ENCODE measurements at places on chromosomes 11 and 22.

DNA sequence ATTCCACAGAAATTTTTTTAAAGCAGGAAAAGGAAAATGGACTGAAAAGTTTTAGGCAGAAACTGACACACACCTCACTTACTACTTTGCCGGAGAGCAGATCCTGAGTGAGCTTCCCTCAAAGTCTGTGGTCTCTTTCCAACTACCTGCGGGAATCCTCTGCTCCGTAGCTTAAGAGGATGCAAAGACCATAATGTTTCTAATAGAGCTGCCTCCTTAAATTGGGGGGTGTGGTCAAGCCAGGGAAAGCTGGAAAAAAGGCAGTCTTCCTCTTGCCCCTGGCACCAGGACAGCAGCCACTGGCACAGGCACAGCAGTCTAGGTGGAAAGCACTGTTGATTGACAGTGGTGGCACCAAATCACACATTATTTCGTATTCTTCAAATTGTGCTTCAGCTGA lies at the start of gene ETS1:
Gene ETS1 (minus strand): TSS at position 144 of the 400 bp plus-strand sequence. CDS start 14,428 bp downstream, outside the sequence.
- no peak for DNase-seq

- DNase-seq, result no peak
Measured at GRCh38 chr11:11958403-11959231, 49.8 kb downstream of the DKK3 start.

DNA sequence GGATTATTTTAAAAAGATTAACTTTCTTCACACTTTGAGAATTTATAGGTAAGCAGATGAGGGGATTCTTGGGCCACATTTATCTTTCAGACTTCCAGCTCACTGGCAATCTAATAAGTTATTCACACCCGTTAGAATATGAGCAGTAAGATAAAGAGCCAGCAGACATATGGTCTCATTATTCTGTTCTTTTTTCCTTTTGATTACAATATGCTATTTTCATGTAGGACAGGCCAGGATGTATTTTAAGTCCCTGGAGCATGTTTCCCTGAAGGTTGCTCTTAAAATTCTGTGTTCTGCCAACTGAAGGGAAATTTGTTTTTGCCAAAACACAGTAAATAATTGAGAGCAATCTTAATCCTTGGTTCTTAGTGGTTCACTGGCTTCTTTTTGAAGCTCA lies 22.2 kb downstream of the PDHX start:
- DNase-seq, result no peak

DNA sequence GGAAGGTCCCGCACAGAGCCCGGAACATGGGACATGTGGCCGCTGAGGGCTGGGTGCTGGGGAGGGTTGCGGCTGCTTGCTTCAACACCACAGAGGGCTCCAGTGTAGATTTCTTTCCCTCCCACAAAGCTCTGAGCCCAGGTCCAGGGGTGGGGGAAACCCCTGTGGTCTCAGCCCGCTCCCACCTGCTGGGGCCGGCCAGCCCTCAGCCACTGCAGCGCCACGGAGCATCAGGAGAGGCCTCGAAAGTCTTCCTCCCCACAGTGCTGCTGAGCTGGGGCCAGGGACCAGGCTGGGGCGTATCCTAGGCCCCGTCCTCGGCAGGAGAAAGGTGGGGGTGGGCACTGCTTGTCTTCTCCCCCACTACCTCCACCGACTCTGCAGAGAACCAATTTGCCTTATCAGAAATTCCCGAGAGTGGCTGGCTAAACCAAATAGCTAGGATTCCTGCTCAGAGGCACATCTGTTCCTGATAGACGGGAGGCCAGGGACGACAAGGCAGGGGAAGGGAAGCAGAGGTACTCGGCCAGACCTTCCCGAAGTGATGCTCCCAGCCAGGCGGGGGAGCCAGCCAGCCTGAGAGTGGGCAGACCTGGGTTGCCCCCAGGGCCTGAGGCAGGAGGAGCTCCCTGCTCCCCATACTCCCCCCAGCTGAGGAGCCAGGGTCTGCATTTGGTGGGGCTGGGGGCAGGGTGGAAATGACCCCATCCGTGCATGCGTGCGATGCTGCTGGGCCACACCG lies 18.7 kb downstream of the IGF2 start:
- no peak for DNase-seq

DNA sequence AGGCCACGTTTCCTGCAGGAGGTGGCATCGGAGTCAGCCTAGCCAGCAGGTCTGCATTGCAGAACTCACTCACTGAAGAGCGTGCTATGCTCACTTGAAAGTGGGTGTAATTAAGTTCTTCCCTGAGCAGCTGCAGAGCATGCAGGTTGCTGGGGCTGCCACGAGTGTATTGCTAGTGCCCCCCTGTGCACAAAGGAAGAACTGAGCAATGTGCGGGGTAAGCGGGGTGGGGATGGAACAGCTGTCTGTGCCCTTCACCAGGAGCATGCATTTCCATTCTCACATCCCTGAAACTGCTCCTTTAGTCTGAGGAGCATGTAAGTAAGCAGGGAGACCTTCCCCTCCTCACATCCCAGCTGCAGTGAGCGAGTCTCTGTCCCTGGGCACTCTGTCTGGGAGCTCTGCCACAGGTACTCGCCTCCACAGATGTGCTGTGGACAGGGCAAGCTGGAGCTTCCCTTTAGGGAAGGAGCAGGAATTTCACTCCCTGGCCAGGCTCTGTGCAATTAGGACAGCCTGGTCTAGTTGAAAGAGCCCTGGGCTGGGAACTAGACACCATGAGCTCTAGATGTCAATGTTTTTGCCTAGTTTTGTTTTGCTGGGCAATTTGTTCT lies 1031.8 kb downstream of the NTM start:
- peak; percentile 43 for DNase-seq

- DNase-seq, result peak; percentile 97
Measured at GRCh38 chr11:65606876-65607613, 7.0 kb downstream of the MAP3K11 start.

GRCh38 chr11:32884770-32885384 lies 7.7 kb upstream of the QSER1 start:
- no peak for DNase-seq

GRCh38 chr11:103043826-103044678 lies 47.9 kb downstream of the DCUN1D5 start:
- no peak for DNase-seq

- no peak for DNase-seq
Measured at GRCh38 chr11:114358716-114359115, 41.6 kb downstream of the C11orf71 start.

DNA sequence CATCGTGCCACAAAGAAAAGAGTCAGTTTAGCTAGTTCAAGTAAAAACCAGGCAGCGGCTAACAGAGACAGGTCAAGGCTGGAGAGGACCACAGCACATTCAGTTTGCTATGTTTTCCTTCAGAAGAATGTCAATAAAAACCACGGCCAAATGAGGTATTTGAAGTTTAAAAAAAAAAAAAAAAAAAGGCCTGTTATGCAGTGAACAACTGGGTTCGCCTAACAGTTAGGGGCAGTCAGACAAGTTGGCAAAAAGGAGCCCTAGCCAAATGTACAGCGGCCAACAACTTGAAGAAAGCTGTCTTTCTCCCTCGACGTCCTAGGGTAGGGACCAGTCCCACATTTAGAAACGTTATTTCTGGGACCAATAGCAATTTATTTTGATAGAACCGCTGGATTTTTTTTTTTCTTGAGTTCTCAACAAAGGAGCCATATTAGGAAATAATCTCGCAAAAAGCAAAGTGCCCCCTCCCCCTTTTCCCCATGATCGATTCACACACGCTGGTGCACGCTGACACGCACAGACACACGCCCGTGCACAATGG lies 237.8 kb downstream of the TTC28 start:
- DNase-seq, result peak; percentile 6

DNA sequence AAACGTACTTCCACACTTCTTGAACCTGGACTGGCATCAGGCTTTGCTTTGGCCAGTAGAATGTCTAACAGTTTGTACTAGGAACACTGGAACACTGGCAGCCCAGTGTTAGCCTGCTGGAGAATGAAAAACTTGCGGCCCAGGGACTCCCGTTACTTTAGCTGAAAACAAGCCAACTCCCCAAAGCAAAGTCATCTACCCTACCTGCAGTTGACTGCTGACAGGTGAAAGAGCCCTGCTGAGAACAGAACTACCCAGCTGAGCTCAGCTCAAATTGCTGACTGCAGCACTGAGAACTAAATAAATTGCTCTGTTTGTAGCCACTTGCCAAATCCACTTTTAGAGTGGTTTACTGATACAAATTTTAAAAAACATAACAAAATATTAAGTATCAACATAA lies 342.5 kb downstream of the LRRC4C start:
- no peak for DNase-seq

GRCh38 chr11:117928446-117929141 lies 608 bp downstream of the TMPRSS13 start:
- no peak for DNase-seq

DNA sequence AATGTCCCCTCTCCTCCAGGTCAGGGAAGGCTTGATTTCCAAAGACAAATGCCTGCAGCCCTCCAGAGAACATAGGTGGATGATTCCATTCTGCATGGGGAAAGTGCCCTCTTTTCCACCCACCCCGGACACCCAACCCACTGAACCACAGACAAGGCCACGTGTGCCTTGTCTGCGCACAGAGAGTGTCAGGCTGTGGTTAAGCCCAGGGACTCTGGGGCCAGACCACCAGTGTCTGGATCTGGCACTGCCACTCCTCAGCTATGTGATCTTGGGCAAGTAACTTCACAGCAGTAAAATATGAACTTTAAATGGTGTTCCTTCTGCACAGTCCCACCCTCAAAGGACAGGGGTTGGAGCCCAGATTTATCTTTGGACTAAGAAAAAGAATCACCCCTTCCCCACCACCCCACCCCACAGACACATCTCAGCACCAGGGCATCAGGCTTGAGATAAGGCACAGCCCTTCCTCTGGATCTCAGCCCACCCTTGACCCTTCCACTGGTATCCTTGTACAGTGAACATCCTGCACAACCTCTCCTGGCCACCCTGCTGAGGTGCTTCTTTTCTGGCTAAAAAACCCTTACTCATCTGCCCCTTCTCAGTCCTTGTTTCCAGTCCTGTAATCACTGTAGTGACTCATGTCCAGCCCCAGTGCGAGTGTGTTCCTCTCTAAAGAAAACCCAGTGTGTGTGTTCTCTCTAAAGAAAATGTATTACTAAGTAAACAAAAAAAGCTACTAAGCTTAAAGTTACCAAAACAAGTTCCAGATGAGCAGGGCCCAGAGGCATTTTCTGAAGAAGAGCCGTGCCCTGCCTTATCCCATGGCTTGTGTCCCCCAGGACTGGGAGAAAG lies 1.9 kb upstream of the PTGDR2 start:
- DNase-seq, result no peak

GRCh38 chr11:114315749-114316368 lies 19.7 kb downstream of the NNMT start:
- DNase-seq, result no peak

DNA sequence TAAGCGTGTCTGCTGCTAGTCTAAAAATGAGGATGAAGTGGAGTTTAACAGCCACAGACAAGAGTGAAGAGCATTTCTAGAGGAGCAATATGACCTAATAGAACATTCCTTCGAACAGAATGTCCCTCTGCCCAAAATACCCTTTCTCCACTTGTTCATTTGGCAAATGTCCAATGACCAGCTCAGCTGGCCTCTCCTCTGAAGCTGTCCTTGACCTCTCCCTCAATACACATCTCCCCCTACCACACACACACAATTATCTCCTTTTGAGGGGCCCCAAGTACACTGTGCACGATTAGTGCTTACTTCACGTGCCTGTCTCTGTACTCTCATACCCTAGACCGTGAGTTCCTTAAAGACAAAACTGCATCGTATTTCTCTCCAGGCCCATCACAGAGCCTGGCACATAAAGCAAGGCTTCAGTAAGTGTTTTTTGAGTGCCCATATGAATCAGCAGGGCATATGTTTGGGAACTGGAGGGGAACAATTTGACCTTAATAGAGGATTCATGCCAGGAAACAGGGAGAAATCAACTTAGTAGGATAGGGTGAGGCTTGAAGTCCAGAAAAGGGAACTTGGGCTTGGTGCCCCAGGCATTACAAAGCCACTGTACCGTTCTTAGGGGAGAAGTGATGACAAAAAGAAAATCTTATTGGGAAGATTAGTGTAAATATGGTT lies 18.1 kb upstream of the NCAM1 start:
- no peak for DNase-seq

DNA sequence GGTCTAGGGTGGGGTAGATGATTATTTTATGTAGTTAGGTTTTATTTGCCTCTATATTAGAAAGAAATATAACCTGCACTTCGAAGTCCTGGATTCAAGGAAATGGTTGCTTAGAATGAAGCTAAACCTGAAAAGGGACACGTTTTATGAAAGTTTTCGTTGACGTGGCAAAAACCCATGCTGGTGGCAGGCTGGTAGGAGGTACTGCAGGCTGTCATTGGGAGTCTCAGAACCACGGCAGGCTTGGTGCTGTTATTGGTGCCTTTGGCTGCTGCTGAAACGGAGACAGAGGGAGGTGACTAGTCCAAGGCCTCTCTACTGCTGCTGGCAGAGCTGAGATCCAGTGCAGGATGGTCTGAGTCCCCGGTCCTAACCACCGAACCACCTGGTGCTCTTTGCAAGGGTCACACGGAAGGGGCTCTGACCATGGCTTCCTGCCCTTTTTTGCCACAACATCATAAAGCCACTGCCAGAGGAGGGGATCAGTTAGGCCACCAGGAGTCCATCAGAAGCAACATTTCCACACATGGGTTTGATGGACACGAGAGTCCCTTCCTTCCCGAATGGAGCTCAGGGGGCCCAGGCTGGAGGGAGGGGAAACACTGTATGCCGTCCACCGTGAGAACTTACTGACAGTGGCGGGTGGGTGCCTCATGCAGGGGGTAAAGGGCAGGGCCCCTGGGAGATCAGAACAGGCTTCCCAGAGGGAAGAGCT lies 13.4 kb downstream of the CSF2RB start:
- no peak for DNase-seq

DNA sequence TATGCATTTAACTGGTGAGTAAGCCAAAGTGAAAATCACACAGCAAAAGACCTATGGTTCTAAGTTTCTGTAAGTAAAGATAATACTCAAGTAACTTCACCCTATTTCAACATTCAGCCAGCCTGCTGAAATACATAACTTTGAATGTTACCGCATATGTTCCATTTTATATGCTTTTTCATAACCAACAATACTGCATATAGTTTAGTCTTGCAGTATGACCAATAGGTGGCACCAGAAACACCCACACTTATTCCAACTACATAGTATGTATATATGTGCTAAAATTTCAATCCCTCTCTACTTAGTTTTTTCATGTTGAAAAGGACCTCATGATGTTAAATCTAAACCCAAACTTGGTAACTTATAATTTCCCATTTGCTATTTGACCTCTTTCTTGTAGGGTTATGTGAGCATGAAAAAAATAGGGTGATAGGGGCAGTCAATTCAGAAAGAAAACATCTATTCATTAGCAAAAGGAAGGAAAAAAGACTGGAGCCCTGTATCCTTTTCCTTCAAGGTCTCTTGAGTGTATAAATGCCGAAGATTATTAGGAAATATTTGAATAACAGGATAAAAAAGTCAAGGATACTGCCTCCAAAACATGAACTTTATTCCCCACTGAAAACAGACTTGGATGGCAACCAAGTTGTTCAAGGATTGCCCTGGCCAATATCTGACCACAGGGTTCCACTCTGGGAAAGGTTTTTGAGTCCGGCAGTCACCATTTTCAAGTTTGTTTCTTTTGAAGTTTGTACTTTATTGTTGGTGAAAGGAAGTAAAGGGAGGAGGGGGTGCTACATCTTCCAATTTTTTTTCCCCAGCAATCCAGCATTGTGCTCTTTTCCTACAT lies 23.8 kb upstream of the FZD4 start:
- DNase-seq, result no peak
